ENCODE measurements at places on chromosomes 13 and 19.

- DNase-seq, result no peak
Measured at GRCh38 chr19:21052902-21053301, 29.1 kb upstream of the ZNF714 start.

DNA sequence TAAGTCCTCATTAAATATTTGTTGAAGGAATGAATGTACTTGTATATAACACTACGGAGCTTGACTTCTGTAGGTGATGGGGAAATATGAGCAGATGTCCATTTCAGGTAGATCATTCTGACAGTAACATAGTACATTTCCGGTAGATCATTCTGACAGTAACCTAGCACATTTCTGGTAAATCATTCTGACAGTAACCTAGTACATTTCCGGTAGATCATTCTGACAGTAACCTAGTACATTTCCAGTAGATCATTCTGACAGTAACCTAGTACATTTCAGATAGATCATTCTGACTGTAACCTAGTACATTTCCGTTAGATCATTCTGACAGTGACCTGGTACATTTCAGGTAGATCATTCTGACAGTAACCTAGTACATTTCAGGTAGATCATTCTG, 2.5 kb downstream of the PHF11 start:
- no peak for DNase-seq

DNA sequence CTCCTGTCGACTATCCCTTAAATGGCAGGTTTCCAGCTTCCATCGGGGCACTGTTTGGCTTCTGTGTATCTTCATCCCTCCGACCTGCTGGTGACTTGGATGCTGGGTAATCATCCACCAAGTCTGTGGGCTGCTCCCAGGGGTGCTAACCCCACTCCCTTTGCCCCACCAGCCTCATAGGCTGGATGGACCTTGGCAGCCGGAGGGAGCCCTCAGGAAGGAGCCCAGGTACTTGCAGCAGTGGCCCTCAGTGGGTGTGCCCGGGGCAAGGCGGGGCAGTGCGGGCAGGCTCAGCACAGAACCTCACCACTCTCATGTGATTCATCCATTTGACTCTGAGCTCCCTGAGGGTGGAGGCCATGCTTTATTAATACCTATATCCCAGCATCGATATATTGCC, 27.4 kb upstream of the TUBGCP3 start:
- no peak for DNase-seq

GRCh38 chr19:1884719-1885334, 469 bp downstream of the ABHD17A start:
- no peak for DNase-seq

DNA sequence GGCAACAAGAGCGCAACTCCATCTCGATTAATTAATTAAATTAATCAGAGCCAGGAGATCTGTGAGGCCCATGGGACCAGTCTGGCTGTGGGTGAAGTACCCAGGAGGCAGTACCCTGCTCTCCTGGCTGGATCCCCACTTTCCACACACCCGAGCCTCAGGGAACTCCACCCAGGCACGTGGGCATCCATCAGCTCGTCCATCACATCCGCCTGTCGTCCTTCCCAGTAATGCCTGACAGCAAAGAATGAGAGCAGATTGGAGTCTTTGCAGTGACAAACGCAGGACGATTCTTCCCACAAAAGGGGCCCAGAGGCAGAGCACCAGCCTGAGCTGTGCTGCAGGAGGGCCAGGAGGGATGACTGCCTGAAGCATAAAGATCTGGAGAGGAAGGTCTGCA, 35.8 kb downstream of the VSTM2B start:
- no peak for DNase-seq

- no peak for DNase-seq
Measured at GRCh38 chr13:48977973-48978372, 2.3 kb downstream of the FNDC3A start.

DNA sequence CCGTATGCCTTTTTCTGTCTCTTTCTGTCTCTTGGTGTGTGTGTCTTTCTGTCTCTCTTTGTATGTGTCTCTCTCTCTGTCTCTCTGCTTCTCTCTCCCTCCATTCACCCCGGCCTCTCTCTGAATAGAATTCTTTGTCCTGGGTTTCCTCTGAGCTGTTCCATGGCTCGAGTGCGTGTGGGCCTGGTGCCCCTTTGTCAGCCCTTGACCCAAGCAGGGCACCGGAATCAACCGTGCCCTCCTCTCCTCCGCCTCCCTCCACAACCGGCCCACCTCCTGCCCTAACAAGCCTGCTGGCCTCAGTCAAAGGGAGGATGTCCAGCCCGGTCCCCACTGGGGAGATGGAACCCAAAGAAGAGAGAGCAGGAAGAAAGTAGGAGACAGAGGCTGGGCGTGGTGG, 3.2 kb downstream of the AXL start:
- no peak for DNase-seq

DNA sequence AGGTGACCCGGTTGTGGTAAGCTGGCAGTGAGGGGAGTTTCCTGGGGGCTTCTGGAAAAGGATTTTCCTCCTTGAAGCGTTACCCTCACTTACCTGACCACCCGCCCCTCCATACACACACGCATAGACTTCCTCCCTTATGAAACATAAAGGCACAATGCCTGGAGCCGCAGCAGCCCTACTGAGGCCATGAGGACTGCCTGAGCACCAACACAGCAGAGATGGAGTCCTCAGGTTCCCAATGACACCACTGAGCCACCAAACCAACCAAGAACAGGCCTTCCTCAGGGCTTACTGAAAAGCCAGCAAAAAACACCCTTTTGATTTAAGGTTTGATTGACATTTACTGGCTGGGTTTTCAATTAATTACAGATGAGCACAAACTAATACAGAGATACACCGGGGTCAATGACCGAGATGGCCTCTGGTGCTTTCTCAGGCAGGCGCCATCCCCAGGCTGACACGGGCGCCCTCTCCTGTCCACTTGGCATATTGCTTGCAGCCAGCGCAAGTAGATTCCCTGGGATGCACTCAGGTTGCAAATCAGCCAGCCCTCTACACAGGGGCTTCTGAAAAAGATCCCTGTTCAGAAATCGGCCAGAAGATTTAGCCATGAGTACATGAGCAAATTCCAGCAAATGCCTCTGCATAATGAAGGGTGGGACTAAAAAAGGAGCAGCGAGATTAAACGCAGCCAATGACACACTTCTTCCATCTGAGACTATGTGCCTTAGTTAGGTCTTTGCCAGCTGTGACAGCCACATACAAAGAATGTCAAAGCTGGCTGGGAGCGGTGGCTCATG, 14.8 kb downstream of the OPA3 start:
- no peak for DNase-seq

GRCh38 chr19:42386974-42387707, 3.0 kb downstream of the CNFN start:
- peak; percentile 17 for DNase-seq

GRCh38 chr19:17415121-17415520, 4.7 kb upstream of the MVB12A start:
- DNase-seq, result no peak

DNA sequence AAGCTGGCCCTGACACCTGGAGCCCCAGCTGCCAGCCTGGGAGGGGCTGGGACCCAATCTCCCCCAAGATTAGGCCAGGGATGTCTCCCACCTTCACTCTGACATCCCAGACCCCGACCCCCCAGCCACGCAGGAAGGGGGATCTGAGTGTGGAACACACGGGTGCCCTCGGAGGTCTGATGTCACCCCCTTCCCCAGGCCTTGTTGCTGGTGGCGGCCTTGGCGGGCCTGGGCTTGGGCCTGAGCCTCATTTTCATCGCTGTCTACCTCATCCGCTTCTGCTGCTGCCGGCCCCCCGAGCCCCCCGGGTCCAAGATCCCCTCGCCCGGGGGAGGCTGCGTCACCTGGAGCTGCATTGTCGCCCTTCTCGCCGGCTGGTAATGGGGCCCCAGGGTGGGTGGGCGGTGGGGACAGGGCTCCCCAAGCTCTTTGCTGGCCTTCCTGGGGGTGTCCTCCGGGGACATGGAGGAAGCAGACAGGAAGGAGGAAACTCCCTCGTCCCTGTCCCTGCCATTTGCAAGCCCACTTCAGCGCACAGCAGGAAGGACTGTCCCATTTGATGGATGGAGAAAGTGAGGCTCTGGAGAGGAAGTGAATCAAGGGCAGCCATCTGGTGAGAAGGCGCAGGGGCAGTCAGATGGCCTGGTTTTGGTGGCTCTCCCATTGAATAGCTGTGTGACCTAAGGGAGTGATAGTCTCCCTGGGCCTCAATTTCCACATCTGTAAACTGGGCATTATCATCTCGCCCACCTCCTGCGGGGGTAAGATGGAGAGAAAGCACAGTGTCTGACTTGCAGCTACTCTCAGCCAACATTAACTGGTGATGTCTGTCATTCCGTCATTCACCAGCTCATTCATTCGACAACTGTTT, 3.9 kb downstream of the TTYH1 start:
- DNase-seq, result no peak

- DNase-seq, result no peak
Measured at GRCh38 chr13:111413407-111414187, 93.2 kb downstream of the TEX29 start.

- DNase-seq, result no peak
Measured at GRCh38 chr19:47631681-47632446, 22.9 kb downstream of the BICRA start.

- no peak for DNase-seq
Measured at GRCh38 chr19:11769995-11770394, 3.2 kb downstream of the ZNF441 start.

DNA sequence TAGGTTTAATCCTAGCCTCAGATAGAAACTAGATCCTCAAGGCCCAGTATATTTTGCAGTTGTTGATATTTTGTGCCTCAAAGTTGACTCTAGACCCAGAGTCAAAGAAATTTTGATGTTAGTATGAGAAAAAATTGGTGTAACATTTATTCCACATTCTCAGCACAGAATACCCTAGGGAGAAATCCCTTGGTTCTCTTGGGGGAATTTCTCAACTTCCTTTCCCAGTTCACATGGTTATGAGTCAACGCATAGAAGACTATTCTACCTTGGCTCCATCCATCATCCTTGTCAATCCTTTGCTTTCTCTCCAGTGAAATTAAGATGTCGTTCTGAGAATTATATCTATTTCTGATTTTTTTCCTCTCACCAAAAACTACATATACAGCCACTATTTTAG, 145.3 kb downstream of the POSTN start:
- no peak for DNase-seq

DNA sequence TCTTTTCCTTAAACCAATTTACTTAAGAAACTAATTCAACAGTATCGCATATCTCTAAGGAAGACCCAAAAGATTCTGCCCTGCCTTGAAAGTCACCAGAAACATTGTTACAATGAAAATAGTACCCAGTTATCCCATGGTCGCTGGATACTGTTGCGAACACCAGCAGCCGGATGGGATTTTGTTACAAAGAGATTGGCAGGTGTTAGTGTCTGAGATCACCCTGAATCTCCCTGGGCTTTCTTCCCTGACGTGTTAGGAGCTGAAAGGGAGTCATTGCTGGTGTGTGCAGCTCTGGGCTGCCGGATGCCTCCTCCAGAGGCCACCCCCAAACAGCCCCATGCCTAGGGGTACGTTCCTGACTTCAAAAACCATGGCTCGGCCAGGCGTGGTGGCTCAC, 38.2 kb downstream of the PTPRS start:
- no peak for DNase-seq

DNA sequence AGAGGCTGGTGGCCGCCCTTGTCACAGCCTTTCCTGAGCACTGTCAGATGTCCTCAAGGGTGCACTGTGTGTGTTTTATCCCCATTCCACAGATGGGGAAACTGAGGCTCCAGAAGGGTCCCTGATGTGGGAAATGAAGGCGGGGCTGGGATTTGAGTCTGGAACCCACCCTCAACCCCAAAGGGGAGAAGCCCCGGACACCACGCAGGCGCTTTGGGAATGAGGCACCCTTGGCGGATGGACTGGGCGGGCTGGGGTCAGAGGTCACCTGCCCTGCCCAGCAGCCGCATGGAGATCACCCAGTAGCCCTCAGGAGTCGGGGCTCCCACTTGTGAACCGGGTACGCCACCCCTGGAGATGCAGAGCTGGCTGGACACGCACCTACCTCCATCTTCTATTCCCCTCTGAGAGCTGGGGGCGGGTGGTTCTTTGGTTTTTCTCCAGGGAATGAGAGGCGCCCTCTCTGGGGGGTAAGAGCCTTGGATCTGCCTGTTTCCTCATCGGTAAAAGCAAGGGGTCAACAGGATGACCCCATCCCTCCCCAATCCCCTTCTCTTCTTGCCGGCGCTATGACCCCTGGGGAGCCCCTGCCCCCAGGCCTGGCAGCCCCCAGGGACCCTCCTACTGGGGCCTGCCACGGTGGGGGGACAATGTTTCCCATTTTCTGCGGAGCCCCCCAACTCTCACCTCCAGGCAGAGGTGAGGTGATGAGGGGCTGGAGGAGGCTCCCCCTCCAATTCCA, 8.3 kb upstream of the ONECUT3 start:
- DNase-seq, result no peak

- DNase-seq, result no peak
Measured at GRCh38 chr19:41339936-41340335, 13.8 kb downstream of the TGFB1 start.

GRCh38 chr13:33070713-33071112, 54.5 kb downstream of the KL start:
- DNase-seq, result no peak

DNA sequence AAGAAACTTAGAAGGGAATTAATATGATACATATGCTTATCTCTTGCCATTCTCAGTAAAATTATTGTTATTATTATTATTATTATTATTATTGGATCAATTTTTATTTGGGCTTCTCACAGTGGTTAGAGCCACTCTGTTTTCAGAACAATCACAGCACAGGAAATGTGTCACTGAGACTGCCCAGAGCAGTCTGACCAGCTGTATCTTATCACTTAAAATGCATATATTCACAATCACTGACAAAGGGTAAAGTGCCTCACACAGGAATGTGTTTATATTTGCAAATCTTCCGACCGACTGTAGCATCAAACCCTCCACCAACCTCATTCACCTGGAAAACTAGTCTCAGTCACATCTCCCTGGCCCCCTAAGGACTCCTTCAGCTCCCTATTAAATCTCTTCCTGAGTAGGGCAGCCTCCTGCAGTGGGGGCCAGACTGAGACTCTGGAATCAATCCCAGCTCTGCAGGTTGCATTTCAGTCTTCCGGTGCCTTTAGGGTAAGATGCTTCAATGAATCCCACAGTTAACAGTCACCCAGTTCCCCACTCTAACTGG, 738.3 kb upstream of the SLITRK5 start:
- DNase-seq, result no peak

- DNase-seq, result no peak
Measured at GRCh38 chr13:76846363-76846762, 39.8 kb downstream of the KCTD12 start.

DNA sequence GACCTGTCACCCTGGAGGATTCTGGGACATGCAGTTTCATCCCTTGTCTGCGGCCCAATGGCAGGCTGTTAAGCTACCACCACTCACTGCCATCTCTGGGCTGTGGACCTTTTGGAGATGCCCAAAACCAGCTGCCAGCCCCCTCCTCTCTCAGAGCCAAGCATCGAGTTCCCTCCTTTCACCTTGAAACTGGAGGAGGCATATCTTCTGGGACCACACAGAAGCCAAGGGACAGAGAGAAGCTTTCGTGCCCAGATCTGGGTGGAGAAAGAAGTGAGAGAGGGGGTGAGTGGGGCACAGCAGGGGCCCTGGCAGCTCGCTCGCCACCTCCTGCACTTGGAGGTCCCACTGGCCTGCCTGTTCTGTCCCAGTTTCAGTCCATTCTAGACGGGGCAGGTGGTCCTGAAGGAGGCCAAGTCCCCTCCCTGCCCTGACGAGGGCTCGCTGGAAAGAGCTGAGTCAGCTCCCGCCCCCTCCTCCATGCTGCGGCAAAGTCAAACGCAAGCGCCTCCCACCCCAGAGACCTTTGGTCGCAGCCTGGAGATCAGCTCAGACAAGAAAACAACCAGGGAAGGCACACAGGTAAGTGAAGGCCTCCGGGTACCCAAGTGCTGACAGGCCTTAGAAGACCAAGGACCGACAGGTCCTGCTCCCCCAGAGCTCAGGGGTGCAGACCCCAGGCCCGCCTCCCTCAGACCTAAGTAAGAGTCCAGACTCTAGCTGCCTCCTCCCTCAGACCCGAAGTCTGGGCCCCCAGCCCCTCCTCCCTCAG, 3.8 kb downstream of the BCAT2 start:
- DNase-seq, result no peak

Measured in activated T-helper 1 cell treated with anti-CD3 and anti-CD28 coated beads, Interleukin-2, amount 50 U/mL, for 16 hours (primary cell).